ENCODE measurements at places on chromosomes 12 and 14.

GRCh38 chr14:101623685-101624444, 62.6 kb downstream of the DIO3 start:
- no peak for DNase-seq

DNA sequence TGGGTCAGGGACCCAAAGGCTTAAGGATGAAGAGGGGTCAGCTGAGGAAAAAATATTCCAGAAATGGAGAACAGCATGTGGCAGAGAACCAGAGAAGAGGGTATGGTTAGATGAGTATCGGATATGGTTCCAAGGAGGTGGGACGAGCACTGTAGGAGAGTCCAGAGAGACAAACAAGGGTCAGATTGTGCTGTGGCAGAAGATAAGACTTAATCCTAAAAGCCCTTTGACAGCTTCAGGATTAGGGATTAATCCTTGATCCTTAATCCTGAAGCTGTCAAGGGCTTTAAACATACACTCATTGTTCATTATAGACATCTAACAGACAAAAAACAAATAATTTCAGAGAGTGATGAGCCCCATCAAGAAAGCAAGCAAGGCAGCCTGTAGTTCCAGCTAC, 124.0 kb downstream of the SPTSSA start:
- no peak for DNase-seq

DNA sequence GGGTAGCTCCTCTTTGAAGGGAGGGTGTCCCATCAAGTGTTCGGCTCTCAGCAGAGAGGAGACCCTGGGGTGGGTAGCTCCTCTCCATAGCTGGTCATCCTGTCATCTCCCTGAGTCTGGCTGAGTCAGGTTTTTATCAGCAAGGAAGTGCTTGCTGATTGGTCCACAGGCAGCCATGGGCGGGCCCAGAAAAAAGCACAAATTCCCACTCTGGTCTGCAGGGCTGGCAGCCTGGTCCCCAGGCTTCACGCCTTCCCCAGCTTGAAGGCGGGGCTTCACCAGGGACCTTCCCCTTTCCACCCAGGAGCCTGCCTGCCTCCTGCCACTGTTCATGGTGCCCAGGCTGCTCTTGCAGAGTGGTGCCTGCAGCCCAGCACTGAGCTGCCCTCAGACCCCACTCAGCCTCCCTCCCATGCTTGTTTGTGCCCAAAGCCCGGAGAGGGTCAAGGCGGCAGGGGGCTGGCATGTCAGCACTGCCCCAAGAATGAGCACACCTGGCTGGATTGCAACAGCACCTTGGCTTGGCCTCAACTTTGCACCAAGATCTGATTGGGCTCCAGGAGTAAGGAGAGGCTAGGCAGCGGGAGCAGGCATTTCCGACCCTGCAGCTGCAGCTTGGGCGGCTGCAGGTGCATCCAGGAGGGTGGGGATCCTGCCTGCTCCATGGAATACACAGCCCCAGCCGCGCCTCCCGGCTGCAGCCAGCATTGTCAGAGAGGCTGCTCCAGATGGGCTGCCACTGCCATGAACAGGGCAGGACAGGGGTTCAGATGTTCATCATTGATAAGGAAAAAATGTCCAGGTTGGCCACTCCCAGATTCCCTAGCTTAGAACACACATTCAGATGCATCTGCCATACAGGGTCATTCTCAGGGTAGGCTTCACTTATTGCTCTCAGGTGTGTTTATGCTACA, 22.0 kb upstream of the WDR89 start:
- DNase-seq, result no peak

- no peak for DNase-seq
These were observed 30.6 kb upstream of the MSI1 start for GRCh38 chr12:120399531-120399930.

DNA sequence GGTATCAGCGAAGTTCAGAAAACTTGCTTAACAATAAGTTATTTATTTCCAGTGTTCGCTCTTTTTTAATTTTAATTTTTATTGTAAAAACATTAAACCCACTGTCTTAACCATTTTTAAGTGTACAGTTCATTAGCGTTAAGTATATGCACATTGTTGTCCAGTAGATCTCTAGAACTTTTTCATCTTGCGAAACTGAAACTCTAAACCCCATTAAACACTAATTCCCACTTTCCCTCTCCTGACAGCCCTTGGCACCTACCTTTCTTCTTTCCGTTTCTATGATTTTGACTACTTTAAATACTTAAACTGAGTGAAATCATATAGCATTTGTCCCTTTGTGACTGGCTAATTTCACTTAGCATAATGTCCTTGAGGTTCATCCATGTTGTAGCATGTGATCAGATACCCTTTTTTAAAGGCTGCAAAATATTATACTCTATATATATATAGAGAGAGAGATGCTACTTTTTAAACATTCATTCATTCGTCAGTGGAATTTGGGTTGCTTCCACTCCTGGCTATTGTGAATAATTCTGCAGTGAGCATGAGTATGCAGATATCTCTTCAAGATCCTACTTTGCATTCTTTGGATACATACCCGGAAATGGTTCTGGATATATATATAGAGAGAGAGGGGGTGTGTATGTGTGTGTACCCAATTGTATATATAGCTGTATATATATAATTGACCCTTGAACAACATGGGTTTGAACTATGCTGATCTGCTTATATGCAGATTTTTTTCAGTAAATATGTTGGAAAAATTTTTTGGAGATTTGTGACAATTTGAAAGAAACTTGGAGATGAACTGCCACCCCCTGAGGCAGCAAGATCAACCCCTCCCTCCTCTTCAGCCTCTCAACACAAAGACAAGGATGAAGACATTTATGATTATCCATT, 74.7 kb upstream of the EVL start:
- no peak for DNase-seq

DNA sequence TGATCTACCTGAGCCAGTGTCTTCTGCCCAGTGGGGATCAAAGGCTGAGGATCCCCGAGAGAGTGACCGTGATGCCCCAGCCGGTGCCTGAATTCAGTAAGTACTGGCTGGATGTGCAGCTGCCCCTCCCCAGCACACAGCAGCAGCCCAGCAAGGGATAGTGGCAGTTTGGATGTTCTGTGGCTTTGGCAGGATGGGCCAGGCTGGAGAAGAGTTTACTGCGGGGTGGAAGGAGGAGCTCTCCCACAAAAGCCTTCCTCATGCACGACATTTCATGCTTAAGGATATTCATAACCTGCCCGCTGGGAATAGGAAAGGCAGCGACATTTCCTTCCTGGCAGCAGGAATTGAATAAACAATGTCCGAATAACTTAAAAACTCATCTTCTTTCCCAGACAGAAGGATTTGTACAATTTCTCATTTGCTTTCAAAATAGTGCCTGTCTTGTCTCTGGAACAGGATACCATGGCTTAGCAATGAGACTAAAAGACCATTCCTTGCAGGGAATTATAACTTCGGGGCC, 135.6 kb upstream of the PRMT8 start:
- DNase-seq, result no peak

Data from iPS DF 6.9 (cell line).